ENCODE measurements at places on chromosomes 11 and 22. TPM values are rescaled to one million over a fixed set of nuclear protein-coding genes. Genes with fewer than 3 reads are reported as not detected.

Gene ZNF280B
- polyA plus RNA-seq = 3.6 TPM

Gene RTL10
- polyA plus RNA-seq = 31.0 TPM

DNA sequence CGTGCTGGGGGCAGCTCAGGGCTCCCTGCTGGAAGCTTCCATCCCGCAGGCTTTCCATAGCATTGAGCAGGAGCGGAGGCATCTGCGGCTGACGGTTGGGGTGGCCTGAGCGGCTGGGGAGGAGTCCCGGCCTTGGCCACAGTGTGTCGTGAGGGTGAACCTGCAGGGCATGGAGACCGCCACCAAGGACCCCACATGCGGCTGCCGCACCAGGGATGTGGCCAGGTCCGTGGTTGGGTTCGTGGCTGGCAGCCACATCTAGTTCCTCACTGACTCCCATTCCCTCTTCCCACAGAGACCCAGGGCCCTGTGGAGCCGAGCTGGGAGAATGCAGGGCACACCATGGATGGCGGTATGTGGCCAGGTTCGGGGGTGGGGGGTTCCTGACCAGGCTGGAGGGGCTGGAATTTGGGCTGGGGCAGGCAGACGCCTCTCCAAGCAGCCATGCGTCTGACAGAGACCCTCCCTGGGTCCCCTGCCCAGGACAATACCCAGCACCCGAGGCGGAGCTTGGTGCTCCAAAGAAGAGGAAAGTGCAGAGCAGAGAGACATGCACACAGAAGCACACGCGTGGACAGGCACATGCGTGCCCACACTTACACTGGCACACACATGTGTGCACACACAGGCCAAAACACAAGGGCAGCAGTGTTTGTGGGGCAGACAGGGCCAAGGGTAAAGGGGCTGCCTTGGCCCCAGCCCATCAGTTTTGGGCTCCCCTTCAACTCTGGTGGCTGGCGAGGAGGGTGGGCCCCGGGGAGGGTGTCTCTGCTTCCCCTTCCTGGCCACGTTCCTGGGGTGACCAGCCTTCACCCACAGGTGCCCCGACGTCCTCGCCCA is 2.7 kb downstream of the MUC5B start:
- no peak for DNase-seq

Gene OR52E8
- not detected for polyA plus RNA-seq

DNA sequence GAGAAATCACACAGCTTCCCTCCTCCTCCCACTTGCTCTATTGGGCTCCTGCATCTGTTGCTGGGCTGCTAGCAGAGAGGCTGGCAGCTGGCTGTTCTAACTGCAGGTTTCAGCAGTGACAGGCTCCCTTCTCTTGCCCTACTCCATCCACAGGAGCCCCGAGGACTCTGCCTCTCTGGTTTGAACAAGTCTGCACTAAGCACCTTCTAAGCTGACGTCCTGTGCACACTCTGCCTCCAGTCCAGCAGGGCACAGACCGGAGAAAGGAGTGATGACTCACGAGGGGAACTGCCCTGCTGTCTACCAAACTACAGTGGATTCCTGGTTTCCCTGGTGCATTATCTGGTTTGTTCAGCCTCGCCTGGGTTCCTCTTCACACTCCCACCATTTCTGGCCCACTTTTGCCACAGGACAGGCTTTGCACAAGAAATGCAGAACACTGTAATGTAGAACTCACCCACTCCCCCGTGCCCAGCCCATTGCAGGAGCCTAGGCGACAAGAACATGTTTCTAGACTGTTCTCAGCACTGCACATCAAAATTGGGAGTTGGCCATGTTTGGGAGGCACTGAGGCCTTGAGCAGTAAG is 26.0 kb downstream of the IL10RA start:
- peak; percentile 64 for DNase-seq

- DNase-seq = peak; percentile 91
Measured at GRCh38 chr11:9759519-9760192, 95.8 kb downstream of the SWAP70 start.

GRCh38 chr11:39971938-39972337 is 1487.5 kb downstream of the LRRC4C start:
- no peak for DNase-seq

DNA sequence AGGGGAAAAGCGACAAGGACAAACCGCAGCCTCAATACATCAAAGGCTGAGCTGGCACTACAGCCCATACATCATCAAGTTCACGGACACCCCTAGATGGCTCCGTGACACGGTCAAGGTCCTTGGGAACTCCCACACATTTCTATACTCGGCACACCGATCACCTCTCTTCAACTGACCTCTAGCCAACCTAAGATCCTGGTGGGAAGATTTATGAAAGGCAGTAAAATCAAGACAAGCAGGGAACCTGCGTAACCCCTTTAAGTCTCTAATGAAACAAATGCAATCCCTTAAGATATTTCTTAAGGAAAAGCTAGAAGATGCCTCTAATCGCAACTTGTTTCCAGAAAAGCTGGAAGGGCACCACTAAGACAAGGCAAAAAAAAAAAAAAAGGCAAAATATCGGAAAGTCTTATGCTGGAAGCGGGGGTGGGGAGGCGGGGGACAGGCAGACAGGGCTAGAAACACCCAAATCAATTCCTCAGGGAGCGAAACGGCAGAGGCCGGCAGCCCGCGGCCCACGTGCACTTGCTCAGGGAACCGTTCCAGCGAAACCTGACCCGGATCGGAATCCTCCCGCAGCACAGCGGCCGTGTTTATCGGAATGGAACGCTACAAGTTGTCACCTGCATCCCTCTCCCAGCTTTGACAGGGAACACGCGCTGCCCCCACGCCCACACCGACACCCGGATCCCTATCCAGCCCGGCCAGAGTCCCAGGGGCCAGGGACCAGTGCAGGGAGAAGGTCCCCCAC is 1.4 kb downstream of the ARHGAP20 start:
- no peak for DNase-seq

GRCh38 chr11:45285250-45285828 is 802 bp downstream of the SYT13 start:
- no peak for DNase-seq

Gene MUC6
- 0.34 TPM for polyA plus RNA-seq

DNA sequence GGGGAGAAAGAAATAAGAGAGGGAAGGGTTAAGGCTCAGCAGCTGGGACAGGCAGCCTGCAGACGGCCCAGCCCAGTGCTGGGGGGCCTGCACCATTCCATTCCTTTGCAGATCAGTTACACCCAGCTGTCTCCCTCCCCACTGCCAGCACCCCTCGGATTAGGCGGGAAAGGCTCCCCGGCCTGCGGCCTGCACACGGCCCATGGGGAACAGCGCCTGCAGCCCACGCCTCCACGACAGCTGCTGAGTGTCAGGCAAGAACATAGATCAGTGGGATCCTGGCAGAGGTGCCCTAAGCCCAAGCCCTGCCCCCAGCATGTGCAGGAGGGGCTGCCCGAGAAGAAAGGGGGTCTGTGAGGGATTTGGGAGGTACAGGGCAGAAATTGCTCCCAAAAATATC is 65.8 kb upstream of the MYOD1 start:
- DNase-seq = no peak
